ENCODE measurements at places on chromosomes 16 and 17.

- DNase-seq, result no peak
These were observed 66.0 kb upstream of the CDH5 start for GRCh38 chr16:66300501-66300900.

- no peak for DNase-seq
These were observed 4.2 kb downstream of the CYB5B start for GRCh38 chr16:69428652-69429051.

- DNase-seq, result no peak
These were observed 27.7 kb upstream of the WFIKKN2 start for GRCh38 chr17:50807675-50808074.

DNA sequence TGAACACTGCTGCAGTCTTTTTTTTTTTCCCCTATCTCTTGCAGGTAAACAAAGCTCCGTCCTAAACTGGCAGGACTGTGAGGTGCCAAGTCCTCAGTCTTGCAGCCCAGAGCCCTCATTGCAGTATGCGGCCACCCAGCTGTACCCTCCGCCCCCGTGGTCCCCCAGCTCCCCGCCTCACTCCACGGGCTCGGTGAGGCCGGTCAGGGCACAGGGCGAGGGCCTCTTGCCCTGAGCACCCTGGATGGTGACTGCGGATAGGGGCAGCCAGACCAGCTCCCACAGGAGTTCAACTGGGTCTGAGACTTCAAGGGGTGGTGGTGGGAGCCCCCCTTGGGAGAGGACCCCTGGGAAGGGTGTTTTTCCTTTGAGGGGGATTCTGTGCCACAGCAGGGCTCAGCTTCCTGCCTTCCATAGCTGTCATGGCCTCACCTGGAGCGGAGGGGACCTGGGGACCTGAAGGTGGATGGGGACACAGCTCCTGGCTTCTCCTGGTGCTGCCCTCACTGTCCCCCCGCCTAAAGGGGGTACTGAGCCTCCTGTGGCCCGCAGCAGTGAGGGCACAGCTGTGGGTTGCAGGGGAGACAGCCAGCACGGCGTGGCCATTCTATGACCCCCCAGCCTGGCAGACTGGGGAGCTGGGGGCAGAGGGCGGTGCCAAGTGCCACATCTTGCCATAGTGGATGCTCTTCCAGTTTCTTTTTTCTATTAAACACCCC is 13.8 kb downstream of the IL34 start:
- no peak for DNase-seq

DNA sequence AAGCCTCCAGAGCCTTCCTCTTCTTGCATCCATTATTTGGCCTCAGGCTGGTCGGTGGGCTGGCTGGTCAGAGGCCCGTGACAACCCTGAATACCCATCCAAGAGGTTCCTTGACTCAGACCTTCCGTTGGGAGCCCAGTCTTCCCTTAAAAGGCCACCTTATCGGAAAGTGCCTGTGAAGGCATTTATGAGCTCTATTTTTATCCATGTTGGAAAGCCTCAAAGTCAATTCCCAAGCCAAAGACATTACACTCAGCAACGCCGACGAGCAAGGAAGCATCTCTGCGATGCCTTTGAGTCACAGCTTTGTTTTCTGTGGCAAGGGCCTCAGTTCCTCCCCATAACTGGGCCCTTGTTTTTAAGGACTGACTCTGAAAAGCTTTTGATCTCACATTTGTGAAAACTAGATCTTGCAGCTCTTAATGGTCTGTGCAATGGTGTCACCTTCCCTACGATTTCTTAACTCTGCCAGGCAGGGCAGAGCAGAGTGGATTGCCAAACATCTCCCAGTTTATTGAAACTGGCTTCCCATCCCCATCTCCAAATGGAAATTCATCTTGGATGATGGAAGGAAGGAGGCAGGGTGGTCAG is 13.3 kb upstream of the SPOP start:
- DNase-seq, result no peak

GRCh38 chr17:51435171-51435552 is 174.8 kb downstream of the UTP18 start:
- DNase-seq, result no peak

DNA sequence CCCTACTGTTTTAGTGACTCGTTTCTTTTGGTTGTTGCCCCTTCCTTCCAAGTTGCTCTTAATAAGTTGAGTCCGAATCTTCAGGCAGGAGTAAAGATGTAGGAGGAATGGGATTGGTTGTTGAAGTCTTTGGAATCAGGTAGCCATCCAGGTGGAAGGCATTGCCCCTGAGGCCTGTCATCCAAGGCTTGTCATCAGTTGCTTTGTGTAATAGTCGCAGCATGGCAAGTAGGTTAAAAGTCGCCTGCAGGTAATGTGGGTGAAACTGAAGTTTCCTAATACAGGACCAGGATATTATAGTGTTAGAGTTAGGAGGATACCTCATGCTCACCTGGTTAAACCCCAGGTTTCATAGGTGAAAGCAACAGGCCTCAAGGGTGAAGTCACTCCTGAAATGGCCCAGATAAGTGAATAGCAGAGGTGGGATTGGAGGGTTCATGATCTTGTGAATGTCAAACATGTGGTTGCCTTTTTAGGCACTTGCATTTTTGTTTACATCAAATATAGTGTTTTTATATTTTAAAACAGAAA is 934 bp downstream of the PCTP start:
- DNase-seq, result peak; percentile 7

DNA sequence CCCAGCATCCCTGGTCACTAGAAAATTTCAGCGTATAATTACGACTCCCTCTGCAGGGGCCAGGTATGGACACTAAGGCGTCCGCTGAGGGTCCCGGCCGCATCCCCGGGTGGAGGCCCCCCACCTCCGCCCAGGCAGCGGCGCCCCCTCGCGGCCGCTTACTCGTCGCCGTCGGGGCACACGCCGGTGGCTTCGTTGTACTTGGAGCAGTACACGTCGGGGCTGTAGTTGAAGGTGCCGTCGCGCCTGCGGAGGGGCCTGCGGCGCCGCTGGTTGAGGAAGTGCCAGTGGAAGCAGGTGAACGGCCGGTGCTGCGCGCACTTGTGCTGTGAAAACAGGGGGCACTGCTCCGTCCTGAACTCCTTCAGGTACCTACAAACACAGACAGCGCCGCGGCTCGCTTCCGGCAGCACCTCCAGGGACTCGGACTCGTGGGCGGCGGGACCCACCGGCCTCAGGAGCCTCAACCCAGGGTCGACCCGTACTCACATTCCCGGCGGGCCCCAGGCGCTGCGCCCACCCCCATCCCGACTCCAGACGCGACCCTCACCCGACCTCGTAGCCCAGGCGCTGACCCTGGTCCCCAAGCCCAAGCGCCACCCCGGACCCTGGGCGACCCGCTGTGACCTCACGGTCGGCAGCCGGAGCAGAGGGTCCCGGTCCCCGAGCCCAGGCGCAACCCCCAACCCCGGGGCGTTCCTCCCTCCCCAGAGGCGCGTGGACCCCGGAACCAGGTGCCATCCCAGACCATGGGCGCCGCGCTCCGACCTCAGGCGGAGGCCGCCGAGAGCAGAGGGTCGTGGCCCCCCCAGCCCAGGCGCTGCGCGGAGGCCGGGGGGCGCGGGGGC is 596 bp downstream of the UNKL start:
- peak; percentile 84 for DNase-seq

DNA sequence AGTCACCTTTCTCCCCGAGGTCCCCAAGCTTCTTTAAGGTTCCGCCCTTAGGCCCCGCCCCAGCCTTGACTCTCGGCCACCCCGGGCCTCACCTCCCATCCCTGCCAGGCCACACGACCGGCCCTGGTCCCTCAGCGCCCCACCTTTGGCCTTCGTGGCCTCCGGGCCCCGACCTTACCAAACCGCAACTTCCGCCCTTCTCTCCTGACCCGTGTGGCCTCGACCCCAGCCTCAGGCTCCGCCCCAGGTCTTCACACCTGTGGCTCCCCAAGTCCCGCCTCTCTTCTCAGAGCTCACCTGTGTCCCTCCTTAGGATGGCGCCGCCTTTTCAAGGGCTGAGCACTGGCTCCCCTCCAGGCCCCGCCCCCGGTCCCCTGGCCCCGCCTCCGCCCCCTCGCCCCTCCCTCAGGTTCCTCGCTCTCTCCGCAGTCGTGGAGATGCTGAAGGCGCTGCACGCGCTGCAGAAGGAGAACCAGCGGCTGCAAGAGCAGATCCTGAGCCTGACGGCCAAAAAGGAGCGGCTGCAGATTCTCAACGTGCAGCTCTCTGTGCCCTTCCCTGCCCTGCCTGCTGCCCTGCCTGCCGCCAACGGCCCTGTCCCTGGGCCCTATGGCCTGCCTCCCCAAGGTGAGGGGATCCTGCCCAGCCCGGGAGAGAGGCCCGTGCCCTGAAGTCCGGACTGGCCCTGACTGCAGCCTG is 10.0 kb upstream of the CISD3 start:
- DNase-seq, result peak; percentile 98

DNA sequence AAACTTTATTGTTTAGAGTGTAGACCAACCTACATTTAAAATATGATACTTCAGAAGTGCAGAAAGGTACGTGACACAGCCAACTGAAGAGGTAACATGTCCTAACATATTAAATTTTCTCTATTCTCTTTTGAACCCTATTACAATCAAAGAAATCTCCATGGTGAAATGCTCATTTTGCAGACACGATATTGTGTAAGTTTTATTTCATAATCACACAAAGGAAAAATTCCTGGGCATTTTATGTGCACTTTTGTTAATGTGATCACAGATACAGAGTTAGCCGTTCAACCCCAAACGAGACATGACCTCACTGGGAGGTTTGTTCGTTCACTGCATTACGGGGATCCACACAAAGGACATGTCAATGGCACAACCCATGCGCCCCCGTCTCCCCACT is 21.8 kb downstream of the KCNJ16 start:
- DNase-seq, result no peak

GRCh38 chr16:30179195-30179594 is 4.2 kb upstream of the CORO1A start:
- DNase-seq, result no peak

DNA sequence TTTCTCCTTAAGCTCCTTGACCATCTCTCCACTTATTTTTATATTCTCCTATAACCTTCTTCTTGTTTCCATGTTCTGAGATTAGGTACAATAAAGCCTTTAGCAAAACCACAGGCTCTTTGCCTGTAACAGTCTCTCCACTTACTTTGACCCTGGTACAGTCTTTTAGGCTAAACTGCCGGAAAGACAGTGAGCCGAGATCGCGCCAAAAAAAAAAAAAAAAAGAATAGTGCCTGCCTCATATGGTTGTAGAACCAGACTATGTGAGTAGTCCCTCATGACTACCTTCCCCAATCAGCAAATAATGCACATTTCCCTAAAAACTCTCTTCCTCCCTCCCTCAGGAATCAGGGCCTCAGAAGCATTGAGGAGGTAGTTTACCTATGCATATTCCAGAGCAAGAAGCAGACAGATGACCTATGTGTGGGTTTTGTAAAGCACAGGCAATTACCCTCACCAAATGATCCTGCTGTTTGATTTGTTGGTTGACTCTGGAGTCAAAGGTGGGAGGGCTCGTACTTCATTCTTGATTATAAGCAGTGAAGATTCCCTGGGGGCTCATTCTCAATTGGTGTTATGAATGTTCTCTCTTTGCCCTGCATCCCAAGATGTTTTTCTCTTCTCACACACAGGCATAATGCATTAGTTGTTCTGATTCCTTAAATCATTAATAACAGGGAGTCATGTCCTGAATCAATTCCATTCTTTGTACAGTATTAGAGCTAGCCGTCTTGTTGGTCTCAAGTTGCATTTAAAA is 8.9 kb upstream of the NME1 start:
- DNase-seq, result no peak

GRCh38 chr17:39636927-39637736 is at the start of gene STARD3:
STARD3 (plus strand) TSS chr17:39637144; CDS start chr17:39653532, 16,388 bp downstream.
- DNase-seq, result peak; percentile 95

DNA sequence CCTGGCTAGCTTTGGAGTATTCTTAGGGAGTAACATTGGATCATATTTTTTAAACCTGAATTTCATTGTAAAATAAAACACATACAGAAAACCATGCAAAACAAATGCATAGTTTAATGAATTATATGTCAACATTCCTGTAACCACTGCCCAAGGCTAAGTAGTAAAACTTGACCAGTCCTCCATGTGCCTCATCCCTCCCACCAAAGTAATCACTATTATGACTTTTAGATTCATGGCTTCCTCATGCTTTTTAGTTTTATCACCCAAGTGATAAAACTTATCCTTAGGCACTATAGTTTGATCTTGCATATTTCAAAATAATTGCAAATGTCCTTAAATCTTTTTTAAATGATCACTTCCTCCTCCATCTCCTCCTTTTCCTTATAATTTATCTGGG is 20.4 kb downstream of the PRKCA start:
- DNase-seq, result no peak

DNA sequence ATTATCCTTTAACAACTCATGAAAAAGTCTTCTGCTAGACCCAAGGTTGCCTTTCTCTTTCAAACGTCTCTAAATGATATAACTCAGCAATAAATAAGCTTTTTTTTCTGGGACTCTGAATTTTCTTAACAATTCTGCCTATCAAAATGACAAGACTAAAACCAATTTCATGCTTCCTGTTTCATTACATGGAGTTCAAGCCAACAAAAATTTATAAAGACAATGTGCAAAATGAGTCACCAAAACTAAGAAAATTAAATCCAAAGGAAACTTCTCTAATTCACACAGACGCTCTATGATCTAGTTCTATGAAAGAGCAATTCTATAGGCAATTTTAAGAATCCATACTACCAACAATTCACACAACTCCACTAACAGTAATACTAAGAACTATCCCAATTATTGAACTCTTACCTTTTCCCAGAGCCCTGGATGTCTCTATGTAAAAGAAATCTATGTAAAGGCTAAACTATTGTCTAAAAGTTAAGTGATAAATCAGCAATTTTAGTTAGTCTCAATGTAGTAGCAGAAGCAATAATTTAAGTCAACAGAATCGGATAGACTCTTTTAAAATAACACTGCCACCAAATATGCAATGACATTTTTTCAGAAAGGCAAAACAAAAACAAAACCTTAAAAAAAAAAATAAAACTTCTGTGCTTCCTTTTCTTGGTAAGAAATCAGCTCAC is 44.2 kb downstream of the ZZEF1 start:
- DNase-seq, result no peak

DNA sequence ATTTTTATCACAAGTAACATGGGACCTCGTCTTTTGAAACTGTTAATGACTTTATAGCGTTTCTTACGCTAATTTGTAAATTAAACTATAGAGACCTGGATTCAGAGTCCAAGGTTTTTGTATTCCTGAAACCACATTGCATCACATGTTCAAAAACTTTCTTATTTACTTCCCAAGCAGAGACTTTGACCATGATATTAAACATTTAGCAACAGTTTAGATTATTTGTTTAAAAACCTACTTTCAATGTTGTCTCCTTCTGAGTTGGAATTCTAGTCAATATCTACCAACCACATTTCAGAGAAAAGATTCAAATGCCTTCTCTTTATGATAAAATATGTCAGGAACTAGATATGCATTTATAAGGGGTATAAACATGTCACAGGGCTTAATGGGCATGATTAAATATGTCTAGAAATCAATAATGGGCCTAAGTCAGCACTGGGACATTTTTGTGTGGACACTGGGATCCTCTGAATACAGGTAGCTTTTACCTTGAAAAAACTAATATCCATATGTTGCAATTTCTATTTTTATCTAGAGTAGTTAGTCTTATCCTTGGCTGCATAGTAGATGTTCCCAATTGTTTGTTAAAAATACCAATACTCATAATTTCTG is 6.3 kb upstream of the APOH start:
- no peak for DNase-seq

DNA sequence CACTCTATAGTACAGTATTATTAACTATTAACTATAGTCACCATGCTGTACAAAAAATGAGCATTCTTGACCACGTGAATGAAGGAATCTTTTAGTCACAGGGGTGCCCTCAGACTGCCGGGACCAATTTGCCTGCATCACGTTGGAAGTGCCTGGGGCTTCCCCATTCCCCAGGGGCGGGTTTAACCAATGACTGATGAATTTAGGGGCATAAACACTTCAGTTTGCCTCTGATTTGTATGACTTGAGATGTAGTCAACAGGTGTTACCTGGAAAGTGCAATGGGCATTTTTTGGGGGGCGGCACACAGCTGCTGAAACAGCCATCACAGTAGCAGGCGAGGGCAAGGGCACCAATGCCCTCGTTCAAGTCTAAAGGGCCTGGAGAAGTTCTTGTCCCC is 8.7 kb upstream of the PYY start:
- DNase-seq, result no peak
